ENCODE measurements at places on chromosomes 6 and 20.

GRCh38 chr6:15473741-15474161, 189.1 kb downstream of the DTNBP1 start:
- no peak for DNase-seq

- no peak for DNase-seq
Observed at GRCh38 chr20:38092260-38092857, 58.8 kb downstream of the RPRD1B start.

GRCh38 chr6:104014163-104014959, 845.4 kb downstream of the HACE1 start:
- no peak for DNase-seq

- no peak for DNase-seq
Observed at GRCh38 chr6:85348643-85349042, 101.2 kb upstream of the NT5E start.

GRCh38 chr20:59830665-59831023, 102.8 kb downstream of the SYCP2 start:
- DNase-seq = no peak

GRCh38 chr6:46367354-46368168, 123.7 kb downstream of the RCAN2 start:
- no peak for DNase-seq

DNA sequence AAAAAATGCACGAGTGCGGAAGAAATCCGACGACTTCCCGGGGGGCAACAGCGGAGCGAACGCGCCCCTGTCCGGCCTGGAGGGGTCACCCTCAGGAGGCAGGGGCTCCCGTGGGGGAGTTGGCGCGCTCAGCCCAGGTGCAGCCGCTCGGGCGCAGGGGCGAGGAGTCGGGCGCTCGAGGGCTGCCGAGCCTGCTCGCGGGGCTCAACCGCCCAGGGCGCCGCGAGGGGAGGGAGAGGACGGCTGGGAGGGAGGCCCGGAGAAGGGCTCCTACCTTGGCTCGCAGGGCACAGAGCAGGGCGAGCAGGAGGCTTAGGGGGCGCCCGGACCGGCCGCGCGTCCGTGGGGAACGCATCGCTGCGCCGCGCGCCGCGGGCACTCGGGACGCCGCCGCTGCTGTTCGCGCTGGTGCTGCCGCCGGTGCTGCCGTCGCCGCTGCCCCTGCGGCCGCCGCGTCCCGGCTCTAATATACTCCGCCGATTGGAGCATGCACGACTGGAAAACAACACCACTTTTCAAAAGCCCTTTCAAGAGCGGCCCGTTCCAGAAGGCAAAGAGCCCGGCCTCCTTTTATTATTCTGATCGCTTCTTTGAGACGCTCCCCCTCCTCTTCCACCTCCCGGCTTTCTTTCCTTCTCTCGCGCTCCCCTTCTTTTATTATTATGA, 490 bp downstream of the JAG1 start:
- no peak for DNase-seq

- DNase-seq = no peak
Observed at GRCh38 chr20:50758469-50758868, 27.1 kb downstream of the PARD6B start.

- no peak for DNase-seq
Observed at GRCh38 chr6:38170666-38171355, 351.3 kb downstream of the ZFAND3 start.

- DNase-seq = no peak
Observed at GRCh38 chr6:167898673-167899311, 72.1 kb downstream of the AFDN start.

DNA sequence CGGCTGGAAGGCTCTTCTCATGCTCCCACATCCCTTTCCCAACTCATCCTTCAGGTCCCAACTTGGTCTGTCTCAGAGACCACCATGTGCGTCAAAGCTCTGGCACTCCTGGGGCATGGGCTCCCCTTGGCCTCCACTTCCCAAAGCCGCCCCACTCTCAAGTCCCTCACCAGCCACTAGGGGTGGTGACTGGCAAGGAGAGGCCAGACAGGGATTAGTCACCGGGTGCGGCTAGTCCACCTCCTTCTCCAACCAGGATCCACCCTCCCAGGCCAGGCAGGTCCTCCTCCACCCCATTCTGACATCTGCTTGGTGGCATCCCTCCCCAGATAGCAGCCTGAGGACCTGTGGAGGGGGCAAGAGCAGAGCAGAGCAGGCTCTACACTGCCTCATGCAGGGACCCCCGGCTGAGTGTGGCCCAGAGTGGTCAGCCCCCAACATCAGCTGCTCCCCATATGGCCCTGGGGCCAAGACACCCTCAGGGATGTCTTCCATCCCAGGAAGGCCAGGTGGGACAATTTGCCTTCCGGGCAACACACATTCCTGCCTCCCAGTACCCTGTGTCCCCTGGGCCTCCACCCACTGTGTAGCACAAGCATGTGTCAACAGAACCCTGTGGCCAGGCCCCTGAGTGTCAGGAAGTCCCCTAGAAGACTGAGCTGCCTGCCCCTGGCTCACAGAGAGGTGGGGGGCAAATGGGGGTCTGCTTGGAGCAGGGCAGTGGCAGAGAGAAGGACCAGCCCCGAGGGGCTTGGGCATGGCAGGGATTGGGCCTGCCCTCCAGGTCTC, 29.2 kb downstream of the YTHDF1 start:
- DNase-seq = no peak

GRCh38 chr20:25033924-25034300, 24.0 kb downstream of the ACSS1 start:
- DNase-seq = no peak

DNA sequence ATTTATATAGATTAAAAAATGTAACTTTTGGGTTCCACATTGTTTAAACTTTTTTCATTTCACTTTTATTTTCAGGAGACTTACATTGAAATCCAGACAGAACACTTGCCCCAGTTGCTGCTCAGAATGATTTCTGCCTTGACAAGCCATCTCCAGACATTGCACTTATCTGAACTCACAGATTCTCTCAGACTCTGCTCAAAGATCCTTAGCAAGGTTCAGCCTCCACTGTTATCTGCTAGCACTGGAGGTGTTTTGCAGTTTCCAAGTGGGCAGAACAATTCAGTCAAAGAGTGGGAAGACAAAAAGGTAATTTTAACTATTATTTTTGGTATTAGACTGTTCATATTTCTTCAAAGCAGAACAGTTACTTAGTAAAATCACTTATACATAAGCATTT, 58.0 kb downstream of the DOP1A start:
- no peak for DNase-seq

GRCh38 chr20:31675828-31676608, 38.3 kb downstream of the COX4I2 start:
- no peak for DNase-seq

DNA sequence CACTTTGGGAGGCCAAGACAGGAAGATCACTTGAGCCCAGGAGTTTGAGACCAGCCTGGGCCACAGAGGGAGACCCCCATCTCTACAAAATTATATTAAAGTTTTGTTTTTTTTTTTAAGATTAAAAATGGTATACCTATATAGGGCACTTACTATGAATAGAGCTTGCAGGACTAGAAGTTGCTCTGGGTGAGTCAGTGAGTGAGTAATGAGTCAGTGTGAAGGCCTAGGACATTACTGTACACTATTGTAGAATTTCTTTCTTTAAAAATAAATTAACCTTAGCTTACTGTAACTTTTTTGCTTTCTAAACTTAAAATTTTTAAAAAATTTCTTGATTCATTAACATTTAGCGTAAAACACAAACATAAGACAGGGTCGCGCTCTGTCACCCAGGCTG, 29.7 kb downstream of the STK35 start:
- DNase-seq = no peak

DNA sequence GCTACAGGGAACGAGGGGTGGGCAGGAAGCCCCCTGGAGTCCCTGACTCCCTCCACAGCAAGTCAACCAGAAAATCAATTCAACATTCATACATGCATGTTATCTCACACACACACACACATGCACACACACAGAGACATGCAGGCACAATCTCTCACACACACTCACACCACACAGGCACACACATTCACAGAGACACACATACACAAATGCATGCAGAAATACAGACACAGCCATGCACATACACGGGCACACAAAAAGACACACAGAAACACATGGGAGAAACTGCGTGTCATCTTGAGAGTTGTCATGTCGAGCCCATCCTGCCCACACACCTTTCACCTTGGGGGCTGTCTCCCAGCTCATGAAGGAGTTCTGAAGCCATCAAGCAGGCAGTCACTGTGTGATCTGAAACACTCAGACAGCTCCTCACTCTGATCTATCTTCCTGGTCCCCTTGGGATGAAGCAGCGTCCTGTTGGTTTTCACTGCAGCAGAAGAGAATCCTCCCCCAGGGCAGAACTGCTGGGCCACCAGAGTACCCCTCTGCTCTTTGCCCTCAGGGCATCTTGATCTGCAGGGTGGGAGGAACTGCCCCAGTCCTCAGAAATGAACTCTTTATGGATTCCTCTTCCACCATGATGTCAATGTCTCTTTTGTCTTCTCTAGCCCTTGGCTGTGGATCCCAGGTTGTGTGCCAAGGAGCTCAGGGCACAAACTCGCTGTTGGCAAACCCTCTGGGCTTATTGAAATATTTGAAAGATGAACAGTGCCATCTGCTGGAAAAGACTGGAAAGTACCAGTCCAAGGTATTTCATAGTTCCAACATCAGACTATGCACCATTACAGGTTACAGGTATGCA, 8.8 kb downstream of the RAET1L start:
- peak; percentile 63 for DNase-seq
